ENCODE measurements at places on chromosomes 5 and 9. TPM values are rescaled to one million over a fixed set of nuclear protein-coding genes. Genes with fewer than 3 reads are reported as not detected.
A peak's percentile ranks its signal among the peaks of the same experiment; 100 is the strongest.

The LNPEP gene
- 37.7 TPM for total RNA-seq

The PCDHGA5 gene
- total RNA-seq, result 0.31 TPM

The CDC25C gene
- 5.6 TPM for total RNA-seq

The AQP3 gene
- total RNA-seq, result 3.4 TPM

GRCh38 chr5:8848997-8849594 lies 696.8 kb downstream of the SEMA5A start:
- DNase-seq, result no peak

The TSSK1B gene
- not detected for total RNA-seq

DNA sequence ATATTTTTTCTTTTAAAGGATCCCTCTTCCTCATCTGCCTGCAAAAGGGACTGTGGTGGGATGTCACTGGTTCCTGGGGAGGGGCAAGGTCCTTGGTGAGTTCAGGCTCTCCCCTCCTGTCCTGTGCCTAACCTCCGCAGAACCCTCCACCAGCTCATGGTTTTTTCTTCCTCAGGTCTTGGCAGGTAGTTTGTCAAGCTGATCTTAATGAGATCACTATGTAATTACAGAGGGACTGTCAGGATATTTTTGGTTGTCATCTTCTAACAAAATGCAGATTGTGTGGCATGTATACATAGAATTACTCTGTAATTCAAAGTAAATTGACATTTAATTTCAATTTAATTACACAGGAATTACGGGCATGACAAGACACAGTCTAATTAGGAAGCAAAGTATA lies 150.3 kb upstream of the SEMA6A start:
- no peak for DNase-seq

- no peak for DNase-seq
Observed at GRCh38 chr9:130626249-130626996, 38.0 kb upstream of the PRDM12 start.

The RNF180 gene
- not detected for total RNA-seq

The ARID3C gene
- total RNA-seq, result not detected

The INSL6 gene
- not detected for total RNA-seq

GRCh38 chr5:171965745-171966144 lies 40.7 kb downstream of the FBXW11 start:
- no peak for DNase-seq

The NLN gene
- 24.4 TPM for total RNA-seq

- DNase-seq, result no peak
Observed at GRCh38 chr5:122507581-122507980, 195.5 kb downstream of the SNCAIP start.

- DNase-seq, result no peak
Observed at GRCh38 chr9:104856413-104856941, 71.5 kb downstream of the ABCA1 start.

DNA sequence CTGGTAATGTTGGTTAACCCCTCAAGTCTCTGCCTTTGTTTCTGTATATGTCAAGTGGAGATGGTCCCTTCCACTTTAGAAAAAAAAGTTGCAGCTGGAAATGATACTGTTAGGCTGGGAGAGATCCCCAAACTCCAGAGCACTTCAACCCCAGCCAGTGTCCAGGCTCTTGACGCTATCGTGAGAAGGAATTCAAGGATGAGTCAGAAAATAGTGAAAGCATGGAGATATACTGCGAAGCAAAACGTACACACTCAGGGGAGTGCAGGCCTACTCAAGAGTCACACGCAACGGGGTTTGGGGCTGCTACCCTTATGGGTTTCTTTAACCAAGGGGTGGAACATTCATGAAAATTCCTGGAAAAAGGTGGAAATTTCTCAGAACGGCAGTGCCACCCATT lies 24.9 kb downstream of the KCNV2 start:
- no peak for DNase-seq

The LHX3 gene
- not detected for total RNA-seq

DNA sequence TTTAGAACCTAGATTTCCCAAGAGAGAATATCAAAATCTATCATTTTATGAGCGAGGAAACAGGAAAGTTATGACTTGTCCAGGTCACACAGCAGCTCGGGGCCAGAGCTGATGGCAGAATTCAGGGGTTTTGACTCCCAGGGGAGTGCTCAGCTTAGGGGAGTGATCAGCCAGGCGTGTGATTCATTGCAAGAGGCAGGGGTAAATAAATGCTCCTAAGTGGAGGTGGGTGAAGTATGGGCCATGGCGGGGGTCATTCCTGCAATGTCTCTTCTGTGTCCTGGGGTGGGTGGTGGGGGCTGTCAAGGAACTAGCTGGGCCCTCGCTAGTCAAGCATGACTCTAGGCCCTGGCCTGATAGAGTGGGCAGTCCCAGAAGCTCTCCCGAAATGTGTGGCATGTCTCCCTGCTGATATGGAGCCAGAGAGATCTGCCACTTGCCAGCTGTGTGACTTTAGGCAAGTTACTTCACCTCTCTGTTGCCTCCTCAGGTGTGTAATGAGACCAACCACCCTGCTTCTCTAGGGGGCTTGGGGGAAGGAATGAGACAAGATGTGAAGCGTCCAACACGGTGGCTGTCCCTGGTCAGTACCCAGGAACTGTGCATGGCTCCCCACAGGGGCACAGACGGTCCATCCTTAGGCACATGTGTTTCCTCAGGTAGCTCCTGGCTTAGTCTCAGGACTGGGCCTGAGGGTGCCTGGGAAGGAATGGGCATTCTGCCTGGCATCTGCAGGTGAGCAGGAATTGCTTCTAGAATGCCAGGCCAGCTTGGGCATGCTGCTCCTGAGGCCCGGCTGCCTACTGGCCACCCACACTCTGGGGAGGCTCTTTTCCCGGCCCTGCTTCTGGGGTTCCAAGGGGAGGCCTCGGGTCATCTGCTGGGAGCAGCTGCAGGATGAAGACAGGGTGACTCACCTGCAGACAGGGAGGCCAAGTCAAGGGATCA lies 36.5 kb upstream of the SH3PXD2B start:
- DNase-seq, result no peak

DNA sequence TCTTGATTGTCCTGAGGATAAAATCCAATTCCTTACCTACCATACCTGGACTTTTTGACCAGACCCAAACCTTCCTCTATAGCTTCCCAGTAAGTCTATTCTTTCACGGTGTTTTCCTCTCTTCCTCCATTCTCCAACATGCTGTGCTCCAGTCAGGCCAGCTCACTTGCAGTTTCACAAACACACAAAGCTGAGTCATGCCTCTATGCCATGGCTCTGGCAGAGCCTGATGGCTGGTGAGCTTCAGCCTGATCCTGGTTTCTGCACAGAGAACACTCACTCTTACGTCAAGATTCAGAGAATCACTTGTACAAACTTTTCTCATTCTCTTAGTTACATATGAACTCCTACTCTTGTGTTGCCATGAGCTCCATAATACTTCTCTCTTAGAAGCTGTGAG lies 27.7 kb upstream of the PAX5 start:
- DNase-seq, result no peak

DNA sequence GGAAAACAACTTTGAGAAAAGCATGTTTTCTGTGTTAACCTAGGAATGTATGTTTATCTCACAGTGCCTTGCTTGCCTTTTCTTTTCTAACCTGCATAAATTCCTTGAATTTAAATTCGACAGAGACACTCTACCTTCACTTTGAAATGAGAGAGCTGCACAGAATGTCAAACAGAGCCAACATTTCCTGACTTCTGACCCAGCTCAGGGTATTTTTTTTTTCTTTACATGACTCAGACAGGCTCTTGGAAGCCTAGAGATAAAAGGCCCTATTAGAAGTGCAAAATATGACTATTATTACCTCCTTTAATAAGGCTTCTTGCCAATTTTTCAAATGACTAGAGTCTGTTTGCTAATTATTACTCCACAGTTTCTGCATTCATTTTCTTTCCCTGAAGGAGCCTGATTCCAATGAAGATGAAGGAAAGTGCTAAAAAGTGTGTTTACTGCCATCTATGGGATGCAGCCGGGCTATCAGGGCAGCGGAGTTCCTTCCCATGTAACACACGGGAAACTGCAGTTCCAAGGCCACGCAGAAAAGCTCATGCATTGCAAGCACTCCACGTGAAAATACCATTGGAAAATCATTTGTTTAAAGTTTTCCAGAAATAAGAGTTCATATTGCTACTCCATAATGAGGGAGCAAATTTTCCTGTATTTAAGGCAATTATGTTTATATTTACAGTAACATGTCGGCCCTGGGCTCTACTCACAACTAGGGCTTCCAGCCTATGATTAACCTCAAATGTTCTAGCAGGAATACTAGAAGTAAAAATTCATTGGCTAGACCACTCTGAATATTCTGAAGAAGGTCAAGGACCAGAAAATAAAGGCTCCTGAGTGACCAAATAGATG lies 485.6 kb downstream of the ZSWIM6 start:
- DNase-seq, result no peak

The CNTNAP3B gene
- total RNA-seq, result not detected

The CDX1 gene
- total RNA-seq, result not detected

The OLFM1 gene
- 0.47 TPM for total RNA-seq

The LARP1 gene
- 338 TPM for total RNA-seq

- DNase-seq, result no peak
Observed at GRCh38 chr9:115069302-115069701, 48.7 kb downstream of the TNC start.

DNA sequence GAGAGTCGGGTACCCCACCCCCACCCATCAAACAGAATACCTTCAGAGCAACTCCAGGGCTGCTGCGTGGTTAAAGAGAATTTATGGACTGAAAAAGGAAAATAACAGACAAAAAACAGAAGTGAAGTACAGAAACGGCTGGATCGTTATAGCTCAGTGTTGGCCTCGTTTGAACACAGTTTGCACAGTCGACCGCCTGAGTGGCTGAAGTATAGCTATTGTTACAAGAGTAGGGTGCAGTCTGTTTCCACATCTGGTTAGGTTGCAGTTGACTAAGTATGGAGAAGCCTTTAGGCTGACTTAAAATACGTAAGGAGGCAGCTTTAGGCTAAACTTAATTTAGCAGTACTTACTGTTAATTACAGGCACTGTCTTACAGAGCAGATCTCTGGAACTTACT lies 121.2 kb downstream of the GCNT1 start:
- DNase-seq, result no peak

The PCDHB2 gene
- total RNA-seq, result not detected

- no peak for DNase-seq
Observed at GRCh38 chr5:35816881-35817521, 39.7 kb upstream of the IL7R start.

The WDR38 gene
- total RNA-seq, result not detected

DNA sequence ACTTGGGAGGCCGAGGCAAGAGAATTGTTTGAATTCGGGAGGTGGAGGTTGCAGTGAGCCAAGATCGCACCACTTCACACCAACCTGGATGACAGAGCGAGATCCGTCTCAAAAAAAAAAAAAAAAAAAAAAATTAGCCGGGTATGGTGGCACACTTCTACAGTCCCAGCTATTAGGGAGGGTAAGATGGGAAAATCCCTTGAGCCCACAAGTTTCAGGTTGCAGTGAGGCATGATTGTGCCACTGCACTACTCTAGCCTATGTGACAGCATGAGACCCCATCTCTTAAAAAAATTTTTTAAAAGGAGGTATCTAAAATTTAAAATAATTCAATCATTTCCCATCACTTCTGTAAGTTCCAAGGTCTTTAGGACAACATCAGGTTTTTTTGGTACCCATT lies 26.0 kb downstream of the PSIP1 start:
- DNase-seq, result no peak

The MCTP1 gene
- total RNA-seq, result not detected

- DNase-seq, result peak; percentile 53
Observed at GRCh38 chr9:32579706-32580331, 6.9 kb upstream of the NDUFB6 start.

GRCh38 chr9:132732326-132733259 lies 62.3 kb downstream of the GTF3C4 start:
- no peak for DNase-seq

DNA sequence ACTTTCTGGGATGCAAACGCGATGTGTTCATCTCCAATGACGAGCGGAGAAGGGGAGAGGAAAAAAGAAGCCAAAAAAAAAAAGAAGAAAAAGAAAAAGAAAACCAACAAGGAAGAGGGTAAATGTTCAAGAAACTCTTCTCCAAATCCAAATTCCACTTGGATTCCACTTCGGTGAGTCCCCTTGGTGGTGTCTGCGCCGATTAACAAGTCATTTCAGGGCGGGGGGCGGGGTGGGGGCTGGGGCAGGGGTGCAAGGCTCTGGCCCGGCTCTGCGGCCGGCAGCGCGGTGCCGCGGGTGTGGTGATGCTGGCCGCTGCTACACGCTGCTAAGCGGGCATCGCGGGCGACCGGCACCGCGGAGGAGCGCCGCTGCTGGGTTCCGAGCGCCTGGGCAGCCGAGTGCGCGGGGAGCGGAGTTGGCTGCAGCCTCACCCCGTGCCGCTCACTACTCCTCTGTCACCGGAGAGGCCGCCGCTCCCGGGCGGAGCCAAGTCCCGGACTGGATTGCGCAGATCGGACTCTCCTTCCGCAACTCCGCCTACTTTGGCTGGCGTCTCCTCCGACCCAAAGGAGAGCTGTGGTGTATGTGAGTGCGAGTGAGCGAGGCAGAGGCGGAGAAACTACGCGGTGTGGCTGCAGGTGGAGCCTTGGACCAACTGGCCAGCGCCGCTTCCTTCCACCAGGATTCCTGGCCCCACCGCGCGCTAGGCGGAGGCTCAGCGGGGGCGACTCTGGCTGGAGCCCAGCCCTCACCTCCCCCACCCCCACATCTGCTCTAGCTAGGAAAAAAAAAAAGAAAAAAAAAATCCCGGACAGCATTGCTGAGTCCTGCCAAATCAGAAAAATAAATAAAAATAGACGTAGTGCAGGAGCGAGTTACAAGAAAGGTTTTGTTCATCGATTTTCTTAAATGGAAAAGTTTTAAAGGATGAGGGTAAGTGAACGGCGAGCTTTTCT lies at the start of gene SEMA6A:
SEMA6A (minus strand) TSS at position 457 of the 959 bp plus-strand sequence. CDS start 69,879 bp downstream, outside the sequence.
- DNase-seq, result peak; percentile 59

- DNase-seq, result no peak
Observed at GRCh38 chr5:169044962-169045361, 256.0 kb downstream of the SLIT3 start.

Data from activated T-helper 1 cell treated with anti-CD3 and anti-CD28 coated beads, Interleukin-12 subunit alpha, Interleukin-12 subunit beta, Interleukin-2, Interleukin-4 antibody, amounts not matched to agents 30 ng/mL and 10 ng/mL and 1 ng/mL, durations not matched to agents 14 hours and 24 hours and 36 hours (primary cell).